ENCODE measurements at places on chromosomes 7 and 10.

DNA sequence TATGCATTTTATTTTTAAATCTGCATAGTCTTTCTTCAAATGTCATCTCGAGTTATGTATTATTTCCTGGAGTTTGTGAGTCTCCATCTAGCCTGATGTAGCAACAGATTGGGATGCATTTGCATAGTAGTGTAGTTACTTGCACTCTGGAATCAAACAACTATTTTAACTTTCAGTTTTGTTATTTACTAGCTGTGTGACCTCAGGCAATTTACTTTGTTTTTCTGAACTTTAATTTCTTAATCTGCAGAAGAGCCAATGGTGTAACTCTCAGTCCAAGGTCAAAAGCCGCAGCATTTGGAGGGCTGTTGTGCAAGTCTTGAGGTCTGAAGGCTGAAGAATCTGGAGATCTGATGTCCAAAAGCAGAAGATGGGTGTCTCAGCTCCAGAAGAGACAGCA is 175.8 kb upstream of the SORCS1 start:
- DNase-seq: no peak

- no peak for DNase-seq
Observed at GRCh38 chr7:12450615-12451014, 47.0 kb upstream of the VWDE start.

DNA sequence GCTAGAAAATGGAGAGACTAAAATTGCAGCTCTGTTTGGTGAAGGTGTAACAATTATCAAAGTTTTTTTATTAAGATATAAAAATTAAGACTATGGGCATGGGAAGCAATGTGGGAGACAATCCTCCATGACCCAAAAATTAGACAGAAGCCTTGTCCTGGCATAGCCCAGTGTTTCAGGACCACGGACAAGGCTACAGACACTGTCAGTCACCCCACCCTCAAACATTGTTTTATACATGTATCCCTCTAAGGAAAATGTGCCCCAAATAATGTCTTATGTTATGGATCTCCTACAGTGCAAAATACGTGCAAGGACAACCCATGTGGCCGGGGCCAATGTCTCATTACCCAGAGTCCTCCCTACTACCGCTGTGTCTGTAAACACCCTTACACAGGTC is 24.0 kb downstream of the HABP2 start:
- DNase-seq: no peak

DNA sequence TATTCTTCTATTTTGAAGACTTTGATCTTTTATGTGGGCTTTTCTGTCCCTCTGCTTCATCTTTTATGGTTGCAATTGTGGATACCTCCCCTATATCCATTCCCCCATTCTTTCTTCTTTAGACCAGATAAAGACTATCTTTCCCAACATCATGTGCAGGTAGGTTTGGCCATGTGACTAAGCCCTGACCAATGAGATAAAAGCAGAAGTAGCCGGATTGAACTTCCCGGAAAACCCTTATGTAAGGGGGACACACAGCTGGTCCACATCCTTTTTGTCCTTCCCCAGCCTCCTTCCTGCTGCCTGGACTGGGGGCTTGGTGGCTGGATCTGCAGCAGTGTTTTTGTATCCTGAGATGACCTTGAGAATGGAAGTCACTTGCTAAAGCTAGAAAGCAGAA is 33.5 kb upstream of the EXOC6 start:
- DNase-seq: no peak
